ENCODE measurements at places on chromosomes 7 and 10.

DNA sequence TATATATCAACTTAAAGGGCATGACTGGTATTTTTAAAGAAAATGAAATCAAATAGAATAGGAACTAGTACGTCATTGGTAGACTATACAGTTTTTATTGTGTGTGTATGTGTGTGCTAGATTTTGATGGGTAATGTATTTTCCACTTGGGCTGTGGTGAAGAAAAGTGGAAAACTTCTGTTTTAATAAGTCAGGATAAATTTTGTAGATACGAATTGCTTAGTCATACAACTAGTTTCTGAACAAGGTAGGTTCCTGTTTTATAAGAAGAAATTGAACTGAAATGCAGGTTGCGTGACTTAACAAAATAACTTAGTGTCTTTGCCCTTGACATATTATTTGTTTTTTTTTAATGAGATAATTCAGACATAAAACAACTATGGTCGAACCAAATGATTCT lies 24.3 kb downstream of the UBN2 start:
- DNase-seq, result no peak

DNA sequence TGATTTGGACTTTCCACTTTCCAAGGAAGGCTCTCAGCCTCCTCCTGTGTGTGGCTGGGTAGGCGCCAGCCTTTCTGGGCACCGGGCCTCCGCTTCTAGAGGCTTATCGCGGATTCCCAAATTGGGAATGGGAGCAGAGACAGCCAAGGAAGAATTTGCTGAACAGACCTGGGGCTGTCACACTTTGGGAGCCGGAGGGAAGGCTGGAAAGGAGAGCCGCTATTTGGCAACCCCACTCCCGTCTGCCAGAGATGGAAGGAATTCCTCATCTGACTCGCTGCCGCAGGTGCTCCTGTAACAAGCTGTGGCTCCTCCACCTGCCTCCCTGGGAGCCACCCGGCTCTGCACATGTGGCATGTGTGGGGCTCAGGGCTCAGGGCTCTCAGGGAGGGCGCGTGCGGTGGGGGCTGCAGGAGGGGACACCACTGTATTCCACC lies 50.8 kb upstream of the ECHDC3 start:
- DNase-seq, result no peak

DNA sequence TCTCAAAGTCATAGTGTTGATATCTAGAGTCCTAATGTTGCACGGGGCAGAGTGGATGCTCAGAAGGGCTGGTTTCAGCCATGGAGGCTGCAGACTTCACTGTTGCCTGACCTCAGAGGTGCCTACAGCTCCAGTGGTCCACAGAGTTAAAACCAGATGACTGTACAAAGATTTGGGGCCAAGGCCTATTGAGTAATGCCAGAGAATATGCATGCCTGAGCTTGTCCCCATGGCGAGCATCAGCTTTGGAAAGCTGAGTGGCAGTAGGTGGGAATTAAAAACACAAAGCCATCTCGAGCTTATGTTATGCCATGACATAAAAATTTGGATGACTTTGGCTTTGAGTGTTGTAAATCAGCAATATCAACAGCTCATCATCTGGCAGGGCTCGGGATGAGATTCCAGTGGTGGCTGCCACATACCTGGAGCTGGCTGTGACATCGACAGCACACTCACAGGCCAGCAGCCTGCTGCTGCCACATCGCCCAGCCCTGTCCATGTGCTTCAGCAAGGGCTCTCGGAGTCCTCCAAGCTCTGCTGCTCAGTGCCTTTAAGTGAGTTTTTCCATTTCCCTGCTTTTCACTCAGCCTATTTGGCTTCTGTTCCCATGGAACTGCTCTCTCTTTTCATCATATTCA lies 379.6 kb downstream of the TNS3 start:
- DNase-seq, result no peak

DNA sequence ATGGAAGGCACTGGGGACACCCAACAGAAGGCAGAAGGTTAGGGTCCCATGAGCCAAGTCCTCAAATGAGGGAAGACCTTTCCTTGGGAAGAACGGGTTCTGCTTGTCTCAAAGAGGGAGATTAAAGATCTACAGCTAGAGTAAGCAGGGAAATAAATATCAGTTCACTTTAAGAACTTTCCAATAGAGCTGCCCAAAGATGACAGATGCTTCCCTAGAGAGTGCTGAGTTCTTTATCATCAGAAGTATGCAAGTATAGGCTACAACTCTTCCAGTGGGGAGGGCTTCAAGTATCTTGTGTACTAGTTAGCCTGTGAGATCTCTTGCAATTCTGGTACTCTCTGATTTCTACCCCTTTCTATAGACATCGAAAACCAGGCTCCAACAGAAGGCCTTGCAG lies 39.4 kb downstream of the EMX2 start:
- no peak for DNase-seq

- DNase-seq, result peak; percentile 8
Measured at GRCh38 chr10:121221072-121221471, 369.9 kb downstream of the WDR11 start.

GRCh38 chr10:88386204-88386788 lies 196.8 kb downstream of the RNLS start:
- no peak for DNase-seq

DNA sequence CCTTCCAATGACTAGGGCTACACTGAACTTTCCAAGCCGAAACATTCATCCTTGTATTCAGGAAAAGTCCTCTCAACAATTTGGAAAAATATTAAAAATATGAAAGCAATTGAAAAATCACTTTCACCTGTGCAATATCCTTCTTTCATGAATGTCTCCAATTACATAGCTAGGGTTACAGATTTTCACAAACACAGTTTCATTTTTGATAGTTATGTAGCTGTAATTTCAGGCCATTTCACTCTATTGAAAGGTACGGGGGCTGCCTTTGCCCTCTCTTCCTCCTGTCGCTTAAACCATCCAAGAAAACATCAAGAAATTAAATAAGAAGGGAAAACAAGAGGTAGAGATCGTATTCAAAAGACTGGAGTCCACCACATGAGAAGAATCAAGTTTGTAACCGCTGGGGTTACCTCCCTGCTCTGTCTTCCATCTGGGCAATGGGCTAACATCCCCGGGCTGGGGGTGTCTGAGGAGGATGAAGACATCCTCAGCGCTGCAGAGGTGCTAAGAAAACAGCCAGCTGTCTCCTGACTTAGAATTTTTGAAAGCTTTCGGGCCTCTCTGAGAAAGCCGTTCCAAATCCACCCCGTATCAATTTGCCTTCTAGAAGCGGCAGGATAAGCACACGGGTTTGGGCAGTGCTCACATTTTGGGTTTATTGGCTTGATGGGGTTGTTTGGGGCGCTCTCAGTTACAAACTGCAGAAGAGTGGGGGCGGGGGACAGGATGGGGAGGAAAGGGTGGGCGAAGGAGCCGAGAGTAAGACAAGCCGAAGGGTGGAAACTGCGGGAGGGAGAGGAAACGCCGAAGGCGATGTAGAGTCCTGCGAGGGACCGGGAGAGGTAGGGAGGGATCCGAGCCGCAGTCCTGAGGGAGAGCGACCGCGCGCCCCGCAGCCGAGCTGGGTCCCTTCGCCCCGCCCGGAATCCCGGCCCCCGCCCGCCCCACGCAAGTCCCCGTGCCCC lies 24.3 kb upstream of the VAX1 start:
- DNase-seq, result no peak

Data from midbrain (tissue), 1 donor.